Naive thymus-derived CD8-positive, alpha-beta T cell (primary cell): ENCODE measurements at places on chromosomes 5 and 9. TPM values are rescaled to one million over a fixed set of nuclear protein-coding genes. Genes with fewer than 3 reads are reported as not detected.

The SPINK1 gene
- total RNA-seq = not detected

The IL7R gene
- total RNA-seq = 1,437 TPM

The PCDHGB5 gene
- 0.47 TPM for total RNA-seq

The CNTNAP3 gene
- total RNA-seq = not detected

The NRG2 gene
- total RNA-seq = 0.26 TPM

- peaks cover 20% of the 10 kb centered on the region for H3K27me3 ChIP-seq
- no peak overlapping the region for H3K4me3 ChIP-seq
- no peak overlapping the region for H3K27ac ChIP-seq
Measured at GRCh38 chr5:64612344-64612961, 77.8 kb upstream of the SHISAL2B start.

DNA sequence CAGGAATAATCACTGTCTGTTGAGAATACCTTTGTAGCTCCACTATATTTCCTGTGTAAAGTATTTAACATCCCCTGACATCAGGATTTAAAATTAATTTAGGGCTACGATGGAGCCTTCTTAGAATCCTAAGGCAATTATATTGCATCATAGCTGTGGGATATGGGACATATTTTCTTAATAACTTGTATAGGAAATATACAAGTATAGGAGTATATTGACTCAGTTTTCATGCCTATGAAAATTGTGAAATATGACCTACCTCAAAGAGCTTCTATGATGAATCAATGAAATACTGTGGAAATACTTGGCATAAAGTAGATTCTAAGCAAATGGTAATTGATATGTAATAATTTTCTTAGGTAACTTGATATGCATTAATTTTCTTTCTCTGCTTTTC is 221.0 kb upstream of the KLF4 start:
- no peak for DNase-seq
- peaks cover 3% of the 10 kb centered on the region for H3K27me3 ChIP-seq
- H3K4me3 ChIP-seq = no peak overlapping the region
- H3K4me1 ChIP-seq = no peaks in the 10 kb centered on the region
